ENCODE measurements at places on chromosomes 3 and 15.

GRCh38 chr15:77414789-77415442 is 5.0 kb downstream of the PEAK1 start:
- DNase-seq, result no peak

GRCh38 chr3:21534462-21534861 is 216.5 kb downstream of the ZNF385D start:
- DNase-seq, result peak; percentile 9

- no peak for DNase-seq
These were observed 203.6 kb downstream of the AKAP13 start for GRCh38 chr15:85583923-85584390.

GRCh38 chr3:162546910-162547309 is 1050.3 kb downstream of the OTOL1 start:
- no peak for DNase-seq

DNA sequence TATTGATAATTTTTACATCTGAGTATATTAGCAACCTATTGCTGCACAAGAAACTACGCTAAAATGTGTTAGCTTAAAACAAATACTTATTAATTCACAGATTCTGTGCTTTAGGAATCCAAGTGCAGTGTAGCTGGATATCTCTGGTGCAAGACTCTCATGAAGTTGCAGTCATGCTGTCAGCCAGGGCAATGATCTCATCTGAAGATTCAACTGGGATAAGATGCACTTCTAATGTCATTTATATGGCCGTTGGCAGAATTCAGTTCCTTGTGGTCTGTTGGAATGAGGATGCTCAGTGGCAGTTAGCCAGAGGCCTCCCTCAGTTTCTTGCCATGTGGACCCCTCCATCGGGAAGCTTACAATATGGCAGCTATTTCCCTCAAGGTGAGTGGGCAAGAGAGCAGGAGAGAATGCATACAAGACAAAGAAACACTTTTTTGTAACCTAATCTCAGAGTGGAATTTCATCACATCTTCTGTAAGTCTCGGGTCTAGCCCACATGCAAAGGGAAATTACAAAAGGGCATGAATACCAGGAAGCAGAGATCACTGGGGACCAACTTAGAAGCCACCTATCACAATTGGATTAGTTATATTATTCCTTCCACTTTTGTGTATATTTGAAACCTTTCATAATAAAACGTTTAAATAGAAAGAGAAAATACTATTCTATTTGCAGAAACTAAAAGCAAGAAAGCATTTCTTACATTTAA is 61.6 kb downstream of the DPH6 start:
- no peak for DNase-seq

GRCh38 chr15:90400005-90400758 is 12.1 kb downstream of the IQGAP1 start:
- DNase-seq, result no peak
